T-helper 1 cell (primary cell): ENCODE measurements at places on chromosomes 6 and 20.

GRCh38 chr6:24078200-24078599 lies 47.8 kb upstream of the NRSN1 start:
- DNase-seq, result no peak

GRCh38 chr6:170212956-170213636 lies 77.8 kb downstream of the DLL1 start:
- no peak for DNase-seq

GRCh38 chr20:54078296-54078984 lies 8.0 kb upstream of the BCAS1 start:
- no peak for DNase-seq

DNA sequence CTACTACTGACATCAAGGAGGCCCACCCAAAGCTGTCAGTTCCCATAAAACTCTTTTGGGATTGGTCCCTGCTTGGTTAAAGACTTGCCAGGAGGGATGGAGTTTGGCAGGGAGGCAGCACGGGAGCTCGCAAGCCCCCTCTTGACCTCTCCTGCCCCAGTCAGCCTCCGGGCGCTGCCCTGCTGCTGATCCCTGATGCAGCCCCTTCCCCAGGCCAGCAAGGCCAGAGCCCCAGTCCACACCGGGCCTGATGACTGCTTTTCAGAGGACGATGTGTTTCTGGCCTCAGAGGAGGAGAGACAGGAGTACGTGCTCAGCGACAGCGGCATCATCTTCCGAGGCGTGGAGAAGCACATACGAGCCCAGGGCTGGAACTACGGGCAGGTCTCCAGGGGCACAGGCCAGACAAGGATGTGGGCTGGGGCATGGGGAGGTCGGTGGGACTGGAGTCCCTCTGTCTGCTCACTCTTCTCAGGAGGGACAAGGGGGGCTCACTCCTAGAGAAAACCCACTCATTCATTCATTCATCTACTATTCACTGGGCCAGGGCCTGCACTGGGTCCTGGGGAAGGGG lies 15.6 kb downstream of the TGM6 start:
- DNase-seq, result no peak

DNA sequence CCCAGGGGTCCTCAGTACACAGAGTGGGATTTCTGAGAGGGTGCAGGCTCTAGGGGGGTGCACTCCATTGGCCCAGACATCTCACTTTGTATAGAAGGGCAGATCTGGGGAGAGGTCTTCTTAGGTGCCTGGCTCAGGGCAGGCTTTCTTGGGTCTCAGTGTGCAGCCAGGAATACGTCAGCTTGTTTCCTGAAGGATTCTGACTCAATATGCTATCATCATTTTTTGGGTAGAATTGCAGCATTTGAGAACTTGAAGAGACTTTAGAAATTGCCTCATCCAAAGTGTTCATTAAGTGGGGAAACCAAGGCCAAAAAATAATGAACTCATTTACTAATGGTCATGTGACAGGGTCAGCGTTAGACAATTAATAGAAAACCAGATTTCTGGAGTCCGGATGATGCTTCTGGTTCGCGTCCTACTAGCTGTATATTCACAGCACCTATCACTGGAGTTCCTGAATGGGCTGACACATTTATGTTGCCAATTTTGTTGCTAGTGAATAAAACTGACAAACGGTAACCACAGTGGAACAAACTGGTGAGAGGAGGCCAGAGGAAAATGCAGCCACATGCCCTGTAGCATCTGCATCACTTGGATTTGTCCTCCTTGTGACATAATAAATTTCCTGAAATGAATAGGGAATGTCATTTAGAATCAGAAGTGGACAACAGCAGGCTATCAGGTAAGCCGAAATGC lies 238.9 kb downstream of the TBC1D7 start:
- no peak for DNase-seq

DNA sequence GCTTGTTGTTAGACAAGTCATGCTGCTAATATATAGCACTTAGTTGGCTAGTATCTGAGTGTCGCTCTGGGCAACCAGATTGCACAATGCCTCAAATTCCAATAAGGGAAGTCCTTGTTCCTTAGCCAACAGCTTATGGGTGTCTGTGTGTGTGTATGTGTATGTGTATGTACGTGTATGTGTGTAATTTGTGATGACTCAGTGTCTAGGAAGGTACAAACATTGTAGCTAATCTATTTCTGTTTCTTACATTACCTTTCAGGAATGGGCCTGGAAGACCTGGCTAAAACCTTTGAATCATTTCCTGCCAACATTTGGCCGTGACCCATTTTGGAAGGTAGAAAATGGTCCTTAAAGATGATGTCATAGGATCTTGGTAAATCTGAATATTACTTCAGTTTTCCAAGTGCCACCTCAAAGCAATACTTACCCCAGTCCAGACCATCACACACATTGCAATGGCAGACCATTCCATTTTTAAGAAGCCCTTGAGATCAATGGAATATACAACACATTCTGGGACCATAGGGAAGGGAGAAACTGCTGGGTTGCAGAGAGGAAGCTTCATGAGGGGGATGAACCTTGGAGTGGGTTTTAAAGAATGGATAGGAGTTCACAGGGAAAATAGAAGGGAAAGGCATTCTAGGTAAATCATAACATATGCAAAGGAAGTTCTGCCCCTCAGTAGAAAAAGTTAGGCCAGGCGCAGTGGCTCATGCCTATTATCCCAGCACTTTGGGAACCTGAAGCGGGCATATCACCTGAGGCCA lies 25.1 kb downstream of the NEDD9 start:
- DNase-seq, result no peak

DNA sequence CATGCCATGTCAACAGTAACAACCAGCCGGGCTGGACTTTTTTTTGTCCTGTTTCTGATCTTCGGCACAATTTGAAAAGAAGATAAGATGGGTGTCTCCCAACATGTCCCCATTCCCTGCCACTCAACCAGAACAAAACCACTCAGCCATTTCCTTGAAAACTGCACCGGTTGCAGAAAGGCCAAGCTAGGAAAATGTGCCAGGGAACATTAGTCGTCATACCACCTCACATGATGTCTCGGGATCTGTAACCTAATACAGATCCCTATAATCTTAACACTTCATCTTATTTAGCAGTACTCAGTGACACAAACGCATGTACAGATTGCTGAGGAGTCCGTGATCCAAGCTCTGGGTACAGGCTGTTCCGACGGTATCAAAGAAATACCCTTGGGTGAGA lies 46.5 kb downstream of the ALDH8A1 start:
- no peak for DNase-seq

DNA sequence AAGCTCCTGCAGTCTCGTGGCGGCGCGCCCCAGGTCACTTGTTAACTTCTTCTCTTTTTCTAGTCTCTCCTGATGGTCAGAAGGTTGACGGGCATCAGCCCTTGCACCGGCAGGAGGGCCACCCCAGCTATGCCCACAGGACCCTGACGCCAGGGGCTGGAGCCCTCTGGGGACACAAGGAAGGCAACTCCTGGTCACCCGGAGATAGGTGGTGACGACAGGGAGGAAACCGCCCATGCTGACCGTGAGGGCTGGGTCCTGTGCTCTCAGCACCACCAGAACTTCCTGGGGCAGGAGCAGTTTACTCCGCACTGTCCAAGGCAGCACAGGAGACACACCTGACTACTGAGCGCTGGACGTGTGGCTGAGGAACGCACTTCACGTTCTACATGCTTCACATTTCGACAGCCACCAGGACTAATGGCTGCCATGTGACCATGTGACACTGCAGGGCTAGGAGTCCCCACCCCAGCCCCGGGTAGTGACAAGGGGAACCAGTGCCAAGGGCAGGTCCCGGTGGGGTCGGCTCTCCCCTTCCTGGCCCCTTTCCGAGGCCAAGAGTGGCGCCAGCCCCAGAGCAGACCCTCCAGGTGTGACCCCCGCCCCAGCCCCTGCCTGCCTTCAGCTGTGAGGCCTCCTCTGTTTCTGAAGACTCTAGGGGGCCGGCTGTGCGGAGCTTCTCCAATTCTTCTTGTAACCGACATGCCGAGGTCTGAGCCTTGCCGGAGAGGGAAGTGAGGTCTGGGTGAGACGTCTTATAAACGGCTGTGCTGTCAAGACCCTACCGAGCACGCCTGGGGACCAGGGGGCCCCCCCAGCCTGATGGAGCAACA lies 45.2 kb downstream of the DSTN start:
- DNase-seq, result no peak

DNA sequence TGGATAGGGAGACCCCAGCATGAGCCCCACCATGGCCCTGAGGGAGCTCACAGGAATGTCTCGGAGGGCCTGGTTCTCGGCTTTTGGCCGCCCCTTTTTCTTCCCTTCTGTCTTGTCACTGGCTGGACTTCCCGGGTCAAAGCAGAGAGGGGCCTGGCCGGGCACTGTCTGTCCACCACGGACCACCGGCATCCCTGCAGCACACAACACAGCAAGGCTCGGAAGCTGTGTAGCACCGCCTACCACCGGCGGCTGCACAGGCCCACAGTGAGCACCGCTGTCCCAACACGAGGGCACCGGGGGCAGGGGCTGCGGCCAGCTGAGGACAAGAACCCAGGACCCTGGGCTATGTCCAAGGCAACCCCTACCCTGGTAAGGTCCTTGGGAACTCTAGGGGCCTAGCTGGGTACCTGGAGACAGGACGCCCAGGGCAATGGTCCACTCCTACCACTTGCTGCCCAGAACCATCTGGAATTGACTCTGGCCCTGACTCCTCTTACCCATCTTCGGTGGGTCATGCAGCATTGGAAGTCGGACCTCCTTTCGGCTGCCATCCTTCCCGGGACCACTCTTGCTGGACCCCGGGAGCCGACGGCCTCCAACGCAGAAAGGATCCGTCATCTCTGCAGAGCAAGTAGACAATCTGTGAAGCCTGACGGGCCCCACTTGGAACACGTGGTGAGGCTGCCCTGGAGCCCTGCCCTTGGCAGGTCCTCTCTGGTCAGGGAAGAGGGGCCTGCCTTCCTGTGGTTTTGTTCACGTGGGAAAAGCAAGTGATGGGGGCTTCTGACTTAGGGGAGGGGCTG lies 2.2 kb downstream of the ZNF512B start:
- DNase-seq, result no peak
